ENCODE measurements at places on chromosomes 13 and 19. TPM values are rescaled to one million over a fixed set of nuclear protein-coding genes. Genes with fewer than 3 reads are reported as not detected.

CEACAM20 gene
- total RNA-seq: 0.09 TPM

- no peak for DNase-seq
- H3K36me3 ChIP-seq: no peaks in the 10 kb centered on the region
- no peak overlapping the region for H3K27ac ChIP-seq
- H3K27me3 ChIP-seq: no peaks in the 10 kb centered on the region
Observed at GRCh38 chr19:40907968-40908735, 26.1 kb upstream of the CYP2A7 start.

GRCh38 chr19:16569609-16570320, 2.5 kb downstream of the SLC35E1 start:
- no peak overlapping the region for H3K4me3 ChIP-seq
- no peak overlapping the region for H3K27ac ChIP-seq
- DNase-seq: no peak

DNA sequence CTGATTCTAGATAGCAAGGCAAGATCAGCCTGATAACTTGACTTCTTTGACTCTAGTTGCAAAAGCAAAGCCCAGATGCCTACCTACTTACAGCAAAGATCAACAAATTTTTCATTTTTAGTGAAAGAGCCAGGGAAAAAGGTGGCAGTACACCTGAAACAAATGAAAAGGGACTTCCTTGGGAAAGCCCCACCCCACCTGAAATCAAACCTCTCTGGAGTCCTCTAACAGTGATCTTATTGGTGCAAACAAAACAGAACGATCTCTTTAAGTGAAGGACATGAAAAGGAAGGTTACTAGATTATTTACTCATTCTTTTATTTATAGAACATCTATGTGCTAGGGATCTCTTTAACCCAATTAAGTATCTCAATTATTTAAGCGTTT, 507 bp upstream of the LCP1 start:
- no peak for DNase-seq
- no peak overlapping the region for H3K27ac ChIP-seq
- H3K4me3 ChIP-seq: no peak overlapping the region
- peaks cover 1% of the 10 kb centered on the region for H3K4me1 ChIP-seq
- H3K36me3 ChIP-seq: no peaks in the 10 kb centered on the region
